Stomach (tissue), 19 donors: ENCODE measurements at places on chromosomes 16 and 17.

GRCh38 chr17:79621151-79621943 lies 10.5 kb upstream of the RBFOX3 start:
- no peak overlapping the region for H3K27ac ChIP-seq
- no peaks in the 10 kb centered on the region for H3K36me3 ChIP-seq
- H3K4me1 ChIP-seq = no peaks in the 10 kb centered on the region
- H3K4me3 ChIP-seq = no peak overlapping the region

DNA sequence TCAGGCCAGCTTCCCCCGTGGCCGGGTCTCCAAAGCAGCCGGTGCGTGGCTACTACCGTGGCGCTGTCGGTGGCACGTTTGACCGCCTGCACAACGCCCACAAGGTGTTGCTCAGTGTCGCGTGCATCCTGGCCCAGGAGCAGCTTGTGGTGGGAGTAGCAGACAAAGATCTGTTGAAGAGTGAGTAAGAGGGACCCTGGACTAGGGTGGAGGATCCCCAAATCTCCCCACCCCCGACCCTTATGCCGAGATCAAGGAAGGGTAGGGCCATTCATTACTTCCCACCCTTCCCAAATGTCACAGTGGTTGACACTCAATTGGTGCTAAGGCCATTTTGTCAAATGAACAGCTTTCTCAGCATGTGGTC lies 1.2 kb downstream of the COASY start:
- no peaks in the 10 kb centered on the region for H3K27me3 ChIP-seq
- peak overlapping the region; percentile 94 for H3K27ac ChIP-seq
- H3K4me3 ChIP-seq = peak overlapping the region; percentile 90
- H3K4me1 ChIP-seq = peaks cover 62% of the 10 kb centered on the region

DNA sequence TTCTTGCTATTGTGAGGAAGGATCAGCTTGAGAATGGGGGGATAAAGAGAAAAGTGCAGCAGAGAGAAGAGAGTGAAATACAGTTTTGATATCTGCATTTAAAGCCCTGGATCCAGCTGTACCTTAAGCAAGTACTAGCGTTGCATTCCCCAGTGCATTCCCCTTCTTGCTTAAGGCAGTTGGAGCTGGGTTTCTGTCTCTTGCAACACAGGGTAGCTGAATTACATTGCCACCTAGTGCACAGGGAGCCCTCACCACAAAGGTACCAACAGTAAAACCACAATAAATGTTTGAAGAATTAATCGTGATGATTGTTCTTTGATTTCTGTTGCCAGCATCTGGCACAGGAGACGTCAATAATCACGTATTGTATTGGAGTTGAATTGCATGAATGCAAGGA lies 588.7 kb downstream of the RBFOX1 start:
- H3K27me3 ChIP-seq = no peaks in the 10 kb centered on the region
- DNase-seq = peak; percentile 11
- H3K4me3 ChIP-seq = no peak overlapping the region
- H3K36me3 ChIP-seq = no peaks in the 10 kb centered on the region

DNA sequence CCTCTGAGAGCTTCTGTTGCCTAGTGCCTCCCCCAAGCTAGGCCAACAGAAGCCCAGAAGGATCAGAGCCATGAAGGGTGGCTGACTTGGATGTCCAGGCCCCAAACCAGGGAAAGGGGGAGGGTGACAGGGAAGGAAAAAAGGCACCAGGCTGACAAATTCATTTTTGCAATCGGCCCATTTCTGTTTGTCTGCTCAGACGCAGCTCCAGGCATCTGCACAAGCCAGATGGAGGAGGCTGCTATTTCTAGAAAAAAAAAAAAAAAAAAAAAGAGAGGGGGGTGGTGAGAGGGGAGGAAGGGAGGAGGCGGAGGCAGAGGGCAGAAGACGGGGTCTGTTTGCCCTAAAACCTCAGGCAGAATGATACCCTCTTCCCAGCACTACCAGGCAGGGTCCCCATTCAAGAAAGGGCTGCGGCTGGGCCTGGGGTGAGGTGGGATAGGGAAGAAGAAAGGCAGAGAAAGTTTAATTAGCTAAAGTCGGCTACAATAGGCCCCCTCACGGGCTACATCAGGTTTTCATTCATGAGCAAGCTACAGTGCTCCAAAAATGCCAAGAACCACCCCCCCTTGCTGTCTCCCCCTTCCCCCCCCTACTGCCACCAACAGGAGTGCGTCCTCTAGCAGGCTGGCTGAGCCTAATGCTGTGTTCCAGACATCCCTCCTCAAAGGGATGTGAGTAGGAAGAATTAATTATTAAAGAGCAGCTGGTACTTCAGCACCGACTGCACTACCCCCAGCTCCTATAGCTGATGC lies 2.4 kb downstream of the HDAC5 start:
- peaks cover 18% of the 10 kb centered on the region for H3K36me3 ChIP-seq
- no peak overlapping the region for H3K4me3 ChIP-seq
- DNase-seq = peak; percentile 37
- H3K4me1 ChIP-seq = peaks cover 68% of the 10 kb centered on the region
- no peaks in the 10 kb centered on the region for H3K27me3 ChIP-seq

GRCh38 chr16:47947723-47948122 lies 208.1 kb downstream of the ABCC12 start:
- no peaks in the 10 kb centered on the region for H3K27me3 ChIP-seq
- no peaks in the 10 kb centered on the region for H3K4me1 ChIP-seq
- no peak overlapping the region for H3K4me3 ChIP-seq
- H3K36me3 ChIP-seq = no peaks in the 10 kb centered on the region
